Activated CD4-positive, alpha-beta T cell treated with anti-CD3 and anti-CD28 coated beads, Interleukin-2, amount 50 U/mL, for 1 hour (primary cell): ENCODE measurements at places on chromosomes 13 and 19.

DNA sequence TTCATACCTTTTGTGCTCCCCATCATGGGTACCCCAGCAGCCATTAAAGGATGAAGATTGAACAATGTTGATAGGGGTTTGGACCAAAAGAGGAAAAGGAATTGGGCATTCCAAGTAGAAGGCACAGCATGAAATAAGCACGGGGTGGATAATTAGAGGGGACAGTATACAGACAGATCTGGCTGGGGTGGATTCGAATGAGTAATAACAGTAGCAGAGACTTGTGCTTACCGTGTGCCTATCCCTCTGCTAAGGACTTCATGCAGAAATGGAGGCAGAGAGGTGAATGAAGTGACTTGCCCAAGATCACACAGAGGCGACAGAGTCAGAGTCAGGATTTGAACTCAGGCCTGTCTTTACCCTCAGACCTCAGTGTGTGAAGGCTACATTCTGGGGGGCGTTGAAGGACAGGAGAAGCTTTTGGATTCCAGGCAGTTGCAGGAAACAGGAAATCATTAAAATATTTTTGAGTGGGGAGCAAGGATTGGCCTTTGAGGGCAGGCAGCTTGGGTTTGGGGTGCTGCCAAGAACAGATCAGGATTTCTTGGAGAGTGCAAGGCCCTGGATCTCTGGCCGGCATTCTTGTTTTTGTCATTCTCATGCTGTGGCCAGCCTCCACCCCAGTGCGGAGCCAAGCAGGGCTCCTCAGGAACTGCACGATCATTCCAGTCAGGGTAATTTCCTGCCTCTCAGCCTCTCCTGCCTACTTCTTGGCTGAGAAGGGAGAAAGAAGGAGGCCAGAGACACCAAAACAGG, 18.7 kb downstream of the PAF1 start:
- no peak for DNase-seq

DNA sequence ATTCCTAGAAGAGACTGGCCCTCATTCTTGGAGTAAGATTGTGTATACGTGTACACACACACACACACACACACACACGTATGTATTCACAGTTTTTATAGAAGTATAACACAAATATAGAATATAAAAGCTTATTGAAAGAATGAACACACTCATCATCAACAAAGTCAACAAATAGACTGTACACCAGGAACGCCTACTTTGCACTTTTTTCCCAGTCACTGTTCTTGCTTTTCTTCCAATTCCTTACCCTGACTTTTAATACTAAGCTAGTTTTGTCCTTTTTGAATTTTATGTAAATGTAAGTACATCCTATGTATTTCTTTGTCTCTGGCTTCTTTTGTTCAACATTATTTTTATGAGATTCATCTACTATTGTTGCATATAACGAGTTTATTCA, 264.5 kb downstream of the MAB21L1 start:
- no peak for DNase-seq

DNA sequence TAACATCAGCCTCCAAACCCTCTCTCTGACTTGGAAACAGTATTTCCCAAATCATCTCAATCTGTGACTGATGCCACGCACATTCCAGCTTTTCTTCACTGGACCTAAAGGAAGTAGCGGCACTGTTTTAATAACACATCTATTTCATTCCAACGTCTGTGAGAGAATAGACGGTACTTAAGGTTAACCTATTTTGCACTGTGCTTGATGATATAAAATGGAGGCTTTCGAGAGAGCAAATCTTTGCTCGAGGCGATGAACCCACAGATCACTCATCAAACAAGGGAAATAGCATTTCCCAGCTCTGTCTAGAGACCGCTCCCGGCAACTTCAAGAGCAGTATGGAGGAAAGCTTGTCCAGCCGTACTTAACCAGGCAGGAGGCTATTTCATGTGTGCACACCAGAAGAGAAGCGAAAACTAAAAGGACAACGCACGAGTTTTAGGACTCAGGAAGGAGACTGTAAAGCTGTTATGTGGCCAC, 2.9 kb downstream of the UBL3 start:
- no peak for DNase-seq

DNA sequence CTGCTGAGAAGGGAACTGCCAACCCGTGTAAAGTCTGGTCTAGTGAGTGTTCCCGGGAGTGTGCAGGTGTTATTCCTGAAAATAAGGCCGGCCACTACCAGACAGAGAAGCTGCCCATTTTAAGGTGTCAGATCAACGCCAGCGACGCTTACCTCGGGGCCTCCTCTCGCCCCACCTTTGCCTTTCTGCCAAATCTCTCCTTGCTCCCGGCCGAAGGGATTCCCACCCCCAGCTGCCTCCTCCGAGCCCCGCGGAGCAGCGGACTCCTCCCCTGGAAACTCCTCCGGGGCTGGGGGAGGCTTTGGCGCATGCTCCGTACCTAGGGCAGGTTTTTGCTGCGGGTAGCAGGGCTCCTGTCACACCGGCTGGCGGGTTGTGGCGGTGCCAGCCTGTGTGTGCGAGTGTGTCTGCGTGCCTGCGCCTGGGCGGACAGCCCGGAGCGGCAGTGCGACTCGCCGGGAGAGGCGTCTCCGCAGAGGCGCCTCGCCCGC, at the start of gene HS6ST3:
TSS of gene HS6ST3 (plus strand) at position 359 of the 491 bp plus-strand sequence.
- no peak for DNase-seq

DNA sequence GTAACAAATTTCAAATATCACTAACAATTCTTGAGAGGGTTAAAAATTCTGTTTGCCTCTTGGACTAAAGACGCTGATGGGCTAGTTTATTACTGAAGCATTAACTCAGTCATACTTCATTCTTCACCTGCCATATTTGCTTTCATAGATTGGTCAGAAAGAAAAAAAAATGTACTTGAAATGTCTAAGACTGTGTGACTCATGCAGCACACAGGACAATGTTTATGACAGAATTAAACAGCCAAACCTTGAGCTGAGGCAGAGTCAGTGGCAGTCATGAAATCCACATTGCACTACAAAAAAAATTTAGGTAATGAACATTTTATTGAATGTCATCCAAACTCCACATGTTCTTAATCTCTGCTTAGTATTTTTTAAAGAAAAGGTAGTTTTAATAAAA, 135.6 kb downstream of the PRR20E start:
- no peak for DNase-seq

GRCh38 chr13:41956272-41956671, 4.6 kb downstream of the VWA8 start:
- DNase-seq: no peak
